ENCODE measurements at places on chromosomes 5 and 9. TPM values are rescaled to one million over a fixed set of nuclear protein-coding genes. Genes with fewer than 3 reads are reported as not detected.
A peak's percentile ranks its signal among the peaks of the same experiment; 100 is the strongest.

BAAT gene
- total RNA-seq, result 0.58 TPM

FBP2 gene
- total RNA-seq, result not detected

HTR4 gene
- not detected for total RNA-seq

GRCh38 chr5:159340511-159340910 is 10.2 kb upstream of the IL12B start:
- no peak for DNase-seq

GRCh38 chr5:3266861-3267260 is 328.8 kb upstream of the IRX1 start:
- DNase-seq, result no peak

DNA sequence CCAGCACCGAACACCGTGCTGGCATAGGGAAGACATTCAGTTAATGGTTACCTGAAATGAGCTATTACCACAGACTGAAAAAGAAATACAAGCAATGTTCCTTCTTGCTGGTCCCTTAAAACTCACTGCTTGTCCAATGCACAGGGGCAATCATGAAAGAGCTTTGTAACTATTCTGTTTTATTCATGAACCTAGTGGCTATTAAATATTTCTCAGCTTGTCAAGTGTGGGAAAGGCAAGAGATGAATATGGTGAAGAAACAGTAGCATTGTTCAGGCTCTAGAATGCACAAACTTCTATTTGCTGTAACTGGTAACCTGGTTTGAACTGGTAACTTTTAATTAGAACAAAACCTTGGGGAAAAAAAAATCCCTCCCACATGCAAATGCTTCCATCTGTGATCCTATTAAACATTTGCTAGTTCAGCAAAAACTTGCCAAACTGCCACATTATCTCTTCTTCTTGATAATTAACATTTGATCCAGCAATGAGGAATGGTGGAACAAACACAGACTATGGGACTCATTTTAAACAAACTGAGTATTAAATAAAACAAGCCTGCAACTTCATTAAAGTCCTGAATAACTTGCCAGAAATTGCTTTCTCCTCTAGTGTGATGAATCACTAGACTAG is 36.1 kb downstream of the YIPF5 start:
- no peak for DNase-seq

DNA sequence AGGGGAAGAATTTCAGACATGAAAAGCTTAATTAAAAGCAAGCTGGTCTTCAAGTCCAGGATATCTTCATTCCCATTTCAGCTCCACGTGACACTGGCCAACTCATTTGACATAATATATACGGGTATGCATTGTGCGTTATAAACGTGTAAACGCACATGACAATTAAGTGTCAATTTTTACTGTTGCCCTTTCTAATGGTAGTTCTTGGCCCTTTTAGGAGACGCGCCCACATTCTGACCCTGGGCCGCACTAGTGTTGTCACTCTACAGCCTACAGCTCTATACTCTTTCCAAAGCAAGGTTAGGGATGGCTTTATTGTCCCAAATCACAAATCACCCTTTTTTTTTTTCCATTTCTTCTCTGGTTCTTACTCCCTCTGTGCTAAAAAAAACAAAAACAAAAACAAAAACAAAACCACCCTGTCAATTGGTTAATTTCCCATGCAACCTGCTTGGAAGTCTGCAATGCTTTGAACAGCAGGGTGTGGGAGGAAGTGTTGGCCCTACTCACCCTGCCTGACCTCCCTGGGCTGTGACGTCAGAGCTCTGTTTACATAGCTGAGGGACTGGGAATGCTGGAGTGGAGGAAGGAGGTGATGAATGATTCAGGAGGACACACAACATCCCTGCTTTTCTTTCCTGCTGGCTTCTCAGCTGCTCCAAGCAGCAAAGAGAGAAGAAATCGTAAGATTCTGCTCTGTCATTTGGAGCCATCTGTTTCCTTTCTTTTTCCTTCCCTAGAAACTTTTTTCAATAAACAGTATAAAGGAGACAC is 19.3 kb downstream of the RFK start:
- DNase-seq, result peak; percentile 66

DNA sequence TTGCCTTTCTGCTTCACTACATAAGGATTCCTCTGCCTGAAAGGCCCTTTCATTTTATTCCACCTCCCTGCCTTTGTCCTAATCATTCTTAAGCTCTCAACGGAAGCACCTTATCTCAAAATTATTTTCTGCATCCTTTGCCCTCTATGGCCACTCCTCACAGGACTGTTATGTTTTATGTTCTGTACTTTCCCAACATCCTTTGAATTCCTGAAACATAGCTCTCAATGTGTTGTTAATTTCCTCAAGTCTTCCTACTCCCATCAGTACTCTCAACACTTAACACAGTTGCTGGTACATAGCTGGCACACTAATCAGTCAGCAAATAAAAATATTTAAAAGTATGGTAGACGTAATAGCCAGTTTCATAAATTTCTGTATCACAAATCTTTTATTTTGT is 193.0 kb downstream of the RFX3 start:
- DNase-seq, result no peak

DNA sequence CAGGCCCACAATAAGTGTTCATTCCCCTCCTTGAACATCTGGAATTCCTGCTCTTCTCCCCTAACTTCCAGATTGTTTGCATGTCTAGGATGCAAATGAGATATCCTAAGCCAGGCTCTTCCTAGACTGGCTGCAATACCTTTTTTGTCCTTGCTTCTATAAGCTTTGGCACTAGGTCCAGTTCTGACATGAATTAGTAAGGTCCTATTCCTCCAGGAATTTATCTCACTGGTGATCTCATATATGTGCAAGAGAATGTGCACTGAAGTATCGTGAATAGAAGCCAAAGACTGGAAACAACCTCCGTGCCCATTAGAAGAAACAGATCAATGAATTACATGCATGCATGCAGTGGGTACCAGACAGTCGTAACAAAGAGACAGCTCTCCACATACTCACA is 25.2 kb downstream of the DUSP1 start:
- DNase-seq, result no peak

GRCh38 chr5:148466236-148466580 is 82.5 kb downstream of the FBXO38 start:
- DNase-seq, result no peak

Measured in GM23338 (cell line).